ENCODE measurements at places on chromosomes 11 and 22.

DNA sequence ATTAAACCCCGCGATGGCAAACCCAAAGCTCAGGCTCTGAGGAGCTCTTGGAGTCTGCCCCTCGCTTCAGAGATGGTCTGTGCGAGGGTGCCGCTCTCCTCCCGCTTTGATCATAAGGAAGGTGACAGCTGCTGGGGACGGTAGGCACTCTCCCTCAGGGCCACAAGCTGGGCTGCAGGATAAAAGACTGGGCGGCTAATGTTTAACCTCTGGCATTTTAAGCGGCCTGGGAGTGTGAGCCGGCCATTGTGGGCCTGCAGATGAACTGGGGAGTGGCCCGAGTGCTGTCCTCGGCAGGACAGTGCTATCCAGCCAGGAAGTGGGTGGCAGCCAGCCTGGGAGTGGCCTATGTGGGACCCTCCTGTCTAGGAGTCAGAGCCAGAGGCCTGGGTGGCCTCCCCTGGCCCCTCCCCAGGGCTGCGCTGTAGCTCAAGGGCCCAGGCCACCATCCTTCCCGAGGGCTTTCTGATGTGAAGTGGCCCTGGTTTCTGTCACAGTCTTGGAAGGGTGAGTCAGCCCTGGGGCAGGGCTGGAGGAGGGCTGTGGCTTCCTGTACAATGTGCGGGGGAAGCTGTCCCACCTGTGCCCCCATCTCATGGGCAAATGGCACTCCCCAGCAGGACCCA lies 58.7 kb upstream of the PRODH start:
- no peak for DNase-seq

GRCh38 chr11:39641751-39642150 lies 1817.7 kb downstream of the LRRC4C start:
- DNase-seq: no peak

DNA sequence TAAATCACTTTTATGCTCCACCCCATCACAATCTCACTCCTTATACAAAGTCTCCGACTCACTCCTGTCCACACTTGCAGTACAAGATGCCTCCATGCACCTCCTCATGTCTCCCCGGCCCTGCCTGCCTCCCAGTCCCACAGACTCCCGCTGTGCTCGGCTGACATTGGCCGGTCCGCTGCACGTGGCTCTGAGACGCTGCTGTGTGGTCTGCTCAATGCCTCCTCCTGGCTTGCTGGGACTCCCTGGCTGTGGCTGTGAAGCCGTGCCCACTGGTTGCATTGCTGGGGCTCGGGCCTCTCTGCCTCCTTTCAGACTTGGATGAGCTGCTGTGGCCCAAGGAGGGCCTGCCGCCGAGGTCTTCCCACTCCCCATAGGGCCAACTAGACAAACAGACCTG lies 224.0 kb upstream of the B3GAT1 start:
- no peak for DNase-seq

- DNase-seq: no peak
Measured at GRCh38 chr22:33842421-33843094, 77.7 kb downstream of the LARGE1 start.

GRCh38 chr11:57111619-57112018 lies 70.1 kb upstream of the LRRC55 start:
- DNase-seq: no peak

GRCh38 chr11:130396965-130397364 lies 31.4 kb downstream of the ADAMTS8 start:
- no peak for DNase-seq

DNA sequence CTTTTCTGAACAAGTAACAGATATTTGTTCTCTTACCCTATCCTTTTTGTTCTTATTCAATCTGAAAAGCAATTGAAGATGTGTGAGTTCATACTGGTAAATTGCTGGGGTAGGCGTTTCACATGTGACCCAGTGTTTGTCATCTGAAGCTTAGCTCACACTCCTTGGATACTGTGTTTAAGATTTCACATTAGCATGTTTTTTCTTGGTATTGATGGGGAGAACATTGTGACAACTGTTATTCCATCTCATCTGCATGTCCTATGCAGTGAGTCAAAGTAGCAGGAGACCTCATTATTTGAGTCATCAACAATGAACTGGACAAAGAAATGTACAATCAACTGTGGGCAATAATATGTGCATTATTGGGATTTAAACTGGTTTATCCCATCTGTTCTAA lies 691.6 kb upstream of the ANO5 start:
- DNase-seq: no peak

DNA sequence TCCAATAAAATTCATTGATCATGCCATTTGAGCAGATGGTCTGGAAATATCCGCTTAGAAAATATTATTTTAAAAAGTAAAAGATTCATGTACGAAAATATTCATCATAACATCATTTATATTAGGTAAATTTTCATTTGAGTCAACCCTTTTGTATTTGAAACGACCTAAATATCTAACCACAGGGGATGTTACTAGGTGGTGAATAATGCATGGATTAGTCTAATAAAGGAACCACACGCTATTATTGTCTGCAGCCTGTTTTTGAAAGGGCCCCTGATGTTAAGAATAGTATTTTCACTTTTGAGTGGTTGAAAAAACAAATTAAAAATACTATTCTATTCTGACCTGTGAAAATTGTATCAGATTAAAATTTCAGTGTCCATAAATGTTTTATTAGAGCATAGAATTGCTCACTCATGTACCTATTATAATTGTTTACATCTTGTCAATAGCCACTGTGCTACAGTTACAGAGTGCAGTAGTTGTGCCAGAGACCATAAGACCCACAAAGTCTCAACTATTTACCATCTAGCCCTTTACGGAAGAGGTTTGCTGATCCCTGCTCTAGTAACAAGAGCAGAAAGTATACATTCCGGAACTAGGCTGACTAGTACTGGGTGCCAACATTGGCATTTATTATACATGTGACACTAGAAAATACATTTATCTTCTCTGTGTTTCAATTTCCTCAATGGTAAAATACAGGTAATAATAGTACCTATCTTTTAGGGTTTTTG lies 176.1 kb downstream of the LRRC4C start:
- no peak for DNase-seq

- no peak for DNase-seq
Measured at GRCh38 chr11:46050003-46050461, 71.2 kb downstream of the PHF21A start.

All from KG1 (cell line).